ENCODE measurements at places on chromosomes 16 and 17.

- no peak for DNase-seq
These were observed 10.1 kb upstream of the TANC2 start for GRCh38 chr17:62955841-62956352.

DNA sequence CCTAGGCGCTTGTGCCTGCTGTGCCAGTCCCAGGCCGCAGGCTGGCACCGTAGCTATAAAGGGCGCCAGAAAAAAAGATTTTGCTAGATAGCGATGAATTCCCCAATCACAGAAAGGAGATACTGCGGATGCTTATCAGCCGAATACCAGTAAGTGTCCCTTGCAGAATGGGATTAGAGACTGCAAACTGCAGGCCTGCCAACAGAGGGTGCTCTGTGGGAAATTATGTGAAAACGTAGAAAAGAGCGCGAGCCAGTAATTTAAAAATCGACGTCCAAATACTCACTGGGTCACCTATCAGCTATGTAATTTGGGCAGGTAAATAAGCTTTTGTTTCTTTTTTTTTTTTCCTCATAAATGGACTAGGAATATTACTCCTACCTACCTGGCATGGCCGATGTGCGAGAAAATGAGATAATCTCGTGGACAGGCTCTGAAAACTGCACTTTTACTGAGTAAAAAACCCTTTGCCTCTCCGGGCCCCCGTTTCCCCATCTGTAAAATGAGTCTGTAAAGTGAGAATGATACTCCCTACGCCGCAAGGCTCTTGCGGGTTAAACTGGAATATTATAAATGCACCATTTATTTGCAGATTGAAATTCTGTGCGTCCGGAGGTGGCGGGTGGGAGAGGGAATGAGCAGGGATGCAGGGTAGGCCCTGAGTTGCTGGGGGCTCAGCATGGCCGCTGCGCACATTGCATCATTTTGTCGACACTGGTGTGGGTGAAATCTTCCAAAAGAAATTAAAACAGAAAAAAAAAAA lies 1.2 kb upstream of the COG1 start:
- peak; percentile 35 for DNase-seq

DNA sequence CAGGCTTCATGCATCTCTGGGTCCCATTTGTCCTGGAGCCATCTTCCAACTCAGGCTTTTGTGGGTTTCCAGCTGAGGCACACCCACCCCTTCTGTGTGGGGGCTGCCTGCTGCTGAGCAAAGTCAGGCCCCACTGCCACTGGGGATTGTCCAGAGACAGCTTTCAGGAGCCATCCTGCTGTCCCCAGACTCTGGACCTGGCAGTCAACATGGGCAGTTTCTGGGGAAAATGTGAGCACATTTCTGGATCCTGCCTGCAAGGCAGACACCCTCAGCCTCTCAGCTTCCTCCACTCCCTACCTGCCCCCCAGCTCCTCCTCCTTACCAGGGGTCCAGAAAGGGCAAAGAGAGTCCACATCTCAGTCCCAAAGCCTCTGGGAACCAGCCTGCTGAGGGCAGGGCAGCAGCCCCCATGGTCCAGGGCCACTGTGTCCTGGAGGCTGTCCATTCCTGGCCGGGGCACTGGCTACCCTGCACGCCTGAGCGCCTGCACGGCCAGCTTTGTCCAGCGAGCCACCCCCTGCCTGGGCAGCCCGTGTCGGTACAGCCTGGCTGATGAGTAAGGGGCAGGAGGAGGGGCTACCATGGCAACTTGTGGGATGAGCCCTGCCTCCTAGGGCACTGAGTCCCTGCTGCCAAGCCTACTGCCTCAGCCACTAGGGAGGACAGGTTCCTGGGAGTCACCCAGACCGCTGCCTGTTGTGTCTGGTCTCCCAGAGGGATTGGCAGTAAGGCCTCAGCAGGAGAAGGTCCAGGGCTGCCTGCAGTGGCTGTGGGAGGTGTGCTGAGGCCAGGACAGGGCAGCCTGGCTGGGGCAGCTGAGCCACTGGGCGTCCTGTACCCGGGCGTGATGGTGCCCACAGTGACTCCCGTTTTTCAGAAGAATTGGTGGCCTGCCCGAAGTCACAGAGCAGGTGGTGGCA lies at the start of gene SLC47A2:
Gene SLC47A2, minus strand, starts transcription at position 477 of the 923 bp plus-strand sequence. Its CDS starts 29 bp downstream, at position 448.
- DNase-seq, result no peak

GRCh38 chr17:57677301-57677700 lies 67.8 kb downstream of the CCDC182 start:
- no peak for DNase-seq

DNA sequence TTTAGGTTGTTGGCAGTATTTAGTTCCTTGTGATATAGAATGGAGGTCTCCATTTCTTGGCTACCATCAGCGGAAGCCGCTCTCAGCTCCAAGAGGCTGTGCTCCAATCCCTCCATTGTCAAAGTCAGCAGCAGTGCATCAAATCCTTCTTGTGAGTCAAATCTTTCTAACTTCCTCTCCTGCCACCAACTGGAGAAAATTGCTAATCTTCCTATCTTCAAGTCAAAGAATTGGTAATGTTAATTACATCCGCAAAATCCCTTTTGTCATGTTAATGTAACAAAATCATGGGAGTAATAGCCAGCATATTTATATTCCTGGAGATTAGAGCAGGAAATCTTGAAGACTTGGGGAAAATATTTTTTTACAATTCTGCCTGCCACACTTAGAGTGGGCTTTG lies 436.4 kb upstream of the DYNLRB2 start:
- no peak for DNase-seq

- DNase-seq, result no peak
These were observed 420.9 kb downstream of the SHISA9 start for GRCh38 chr16:13322336-13322735.

DNA sequence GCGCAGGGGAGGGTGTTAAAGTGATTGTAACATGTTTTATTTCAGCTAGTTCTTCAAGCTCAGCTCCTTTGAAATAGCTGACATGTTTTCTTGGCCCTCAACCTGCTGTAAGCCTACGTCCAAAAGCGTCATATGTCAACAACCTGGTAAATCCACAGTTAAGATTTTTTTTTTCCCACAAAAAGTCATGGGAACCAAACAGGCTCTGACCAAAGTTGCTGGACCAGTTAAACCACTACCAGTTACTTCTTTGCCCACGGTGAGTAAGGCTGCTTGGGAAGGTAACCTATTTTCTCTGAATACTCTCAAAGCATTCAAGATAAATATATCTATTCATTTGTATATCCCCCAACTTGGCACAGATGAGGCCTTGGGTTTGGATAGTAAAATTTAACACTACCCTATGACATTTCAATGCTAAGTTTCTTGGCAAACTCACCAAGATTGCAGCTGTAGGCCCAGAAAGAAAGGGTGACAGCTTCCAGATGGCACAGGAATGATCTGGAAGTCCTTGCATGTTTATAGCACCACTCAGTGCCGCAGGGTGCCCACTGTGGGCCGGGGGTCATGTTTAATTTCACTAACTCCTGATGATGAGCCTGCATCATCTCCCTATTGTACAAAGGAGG lies 166.2 kb downstream of the XYLT1 start:
- no peak for DNase-seq

GRCh38 chr16:22050963-22051362 lies 41.4 kb upstream of the VWA3A start:
- no peak for DNase-seq

DNA sequence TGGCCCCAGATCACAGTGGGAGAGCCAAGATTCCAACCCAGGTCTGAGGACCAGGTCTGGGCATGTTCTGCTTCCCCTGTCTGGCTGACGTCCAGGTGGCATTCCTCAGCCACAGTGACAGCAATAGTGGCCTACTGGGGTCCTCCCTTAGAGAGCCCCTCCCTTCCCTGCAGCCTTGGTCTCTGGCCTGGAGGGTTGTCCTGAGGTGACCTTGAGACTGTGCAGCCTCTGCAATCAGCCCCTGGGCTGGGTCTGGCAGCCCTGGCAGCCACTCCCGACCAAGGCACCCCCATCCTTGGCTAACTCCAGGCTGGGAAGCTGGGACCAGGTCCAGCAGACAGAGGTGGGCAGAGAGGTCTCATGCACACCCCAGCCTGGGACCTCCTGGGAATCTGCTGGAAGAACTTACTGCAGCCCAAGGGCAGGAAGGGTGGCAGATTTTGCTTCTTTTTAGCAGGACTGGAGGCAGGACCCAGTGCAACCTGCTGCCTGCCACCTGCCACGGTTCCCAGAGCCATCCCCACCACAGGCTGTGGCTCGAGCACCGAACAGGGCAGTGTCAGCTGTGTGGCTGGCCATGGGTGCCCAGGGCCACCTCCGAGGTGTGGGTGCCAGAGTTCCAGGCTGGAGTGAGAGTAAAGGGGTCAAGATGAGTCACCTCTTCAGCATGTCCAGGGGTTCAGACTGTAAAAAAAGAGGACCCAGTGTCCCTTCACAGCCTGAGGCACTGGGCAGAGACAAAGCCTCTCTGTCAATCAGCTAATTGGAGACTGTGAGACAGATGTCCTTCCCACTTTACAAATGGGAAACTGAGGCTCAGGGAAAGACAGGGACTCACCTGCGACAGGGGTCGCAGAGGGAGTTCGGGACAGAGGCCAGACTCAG lies 12.6 kb downstream of the GRB7 start:
- no peak for DNase-seq

- no peak for DNase-seq
These were observed at the start of gene SLFN14 for GRCh38 chr17:35560703-35561102. SLFN14 (minus strand) TSS chr17:35560819; CDS start chr17:35558062, 2,757 bp downstream.
